ENCODE measurements at places on chromosomes 2 and 18.
A peak's percentile ranks its signal among the peaks of the same experiment; 100 is the strongest.

DNA sequence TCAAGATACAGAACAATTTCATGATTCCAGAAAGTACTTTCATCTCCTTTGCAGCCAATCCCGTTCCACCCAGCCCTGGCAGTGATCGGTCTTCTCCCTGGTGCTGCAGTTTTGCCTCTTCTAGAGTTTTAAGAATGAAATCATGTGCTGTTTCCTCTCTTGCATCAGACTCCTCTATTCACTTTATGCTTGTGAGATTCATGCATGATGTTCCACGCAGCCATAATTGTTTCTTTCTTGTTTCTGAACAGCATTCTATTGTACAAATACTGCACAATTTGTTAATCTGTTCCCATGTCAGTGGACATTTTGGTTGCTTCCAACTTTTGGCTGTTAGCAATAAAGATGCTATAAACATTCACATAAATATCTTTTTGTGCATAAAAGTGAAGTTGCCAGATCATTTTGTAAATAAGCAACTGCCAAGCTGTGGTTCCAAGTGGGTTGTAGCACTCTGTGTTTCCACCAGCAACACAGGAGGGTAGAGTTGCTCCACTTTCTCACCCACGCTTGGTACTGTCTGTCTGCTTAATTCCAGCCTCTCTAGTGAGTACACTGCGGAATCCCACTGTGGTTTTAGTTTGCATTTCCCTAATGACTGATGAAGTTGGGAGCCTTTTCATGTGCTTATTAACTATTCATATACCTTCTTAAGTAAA is 104.5 kb downstream of the TWIST2 start:
- DNase-seq, result no peak

DNA sequence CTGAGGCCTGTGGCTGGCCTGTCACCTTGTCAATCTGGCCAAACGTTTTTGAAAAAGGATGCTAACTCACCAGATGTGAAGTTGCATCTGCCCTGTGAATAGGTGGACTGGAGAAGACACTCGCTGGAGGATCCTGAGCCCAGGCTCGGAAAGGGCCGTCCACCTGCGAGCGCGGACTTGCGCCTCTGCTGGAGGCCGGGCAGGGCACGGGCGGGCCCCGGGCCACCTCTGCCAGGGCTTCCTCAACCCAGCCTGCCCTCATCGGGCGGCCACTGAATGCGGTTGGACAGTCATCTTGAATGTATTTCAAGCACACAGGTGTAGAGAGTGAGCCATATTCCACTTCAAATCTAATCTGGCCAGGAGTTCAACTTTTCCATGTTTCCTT is 83.9 kb downstream of the FAM210A start:
- no peak for DNase-seq

DNA sequence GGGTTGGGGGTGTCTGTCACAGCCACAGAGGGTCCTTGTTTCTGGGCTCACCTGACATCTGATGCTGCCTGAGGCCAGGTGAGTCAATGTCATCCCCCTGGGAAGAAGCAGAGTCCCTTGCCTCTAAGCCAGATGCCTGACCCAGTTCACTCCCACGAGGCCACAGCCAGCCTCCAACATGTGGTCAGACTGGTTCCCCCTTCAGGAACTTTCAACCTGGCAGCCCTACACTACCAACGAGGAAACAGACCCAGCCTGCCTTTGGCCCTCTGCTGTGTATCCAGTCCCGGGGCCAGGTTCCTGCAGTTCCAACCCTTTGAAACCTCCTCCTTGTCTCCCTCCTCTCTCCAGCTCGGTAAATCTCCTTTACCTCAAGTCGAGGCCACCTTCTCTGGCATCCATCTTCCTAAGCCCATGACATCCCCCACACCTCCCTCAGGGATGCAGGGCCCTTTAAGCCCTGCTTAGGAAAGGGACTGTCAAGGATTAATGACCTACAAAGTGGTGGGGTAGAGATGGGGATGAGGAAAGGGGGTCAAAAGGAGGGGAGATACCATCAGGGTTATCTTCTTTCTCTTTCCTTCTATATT is 49.2 kb upstream of the SMAD2 start:
- DNase-seq, result no peak

DNA sequence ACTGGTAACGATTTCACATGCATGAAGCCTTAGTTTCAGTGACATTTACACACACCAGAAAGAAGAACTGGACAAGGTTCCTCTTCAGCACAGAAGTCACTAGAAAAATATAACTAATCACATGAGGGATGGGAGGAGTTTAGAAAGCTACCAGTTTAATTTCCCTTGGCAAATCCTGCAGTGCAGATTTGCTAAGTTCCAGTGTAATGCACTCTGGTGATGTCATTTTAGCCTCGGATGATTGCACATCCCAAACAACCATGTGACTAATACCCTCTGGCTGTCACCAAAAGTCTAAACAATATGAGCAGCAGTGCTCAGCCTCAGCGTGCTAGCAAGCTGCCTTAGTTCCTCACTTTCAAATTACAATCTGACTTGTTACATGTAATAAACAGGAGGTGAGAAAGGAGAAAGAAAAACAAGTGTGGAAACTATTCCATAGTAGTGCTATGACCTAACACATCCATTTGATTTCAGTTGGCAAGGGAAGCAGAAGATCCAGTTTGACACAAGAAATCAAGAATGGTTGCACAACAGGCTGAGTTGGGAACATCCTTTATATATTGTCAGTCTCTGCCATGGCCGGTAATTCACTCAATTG is 35.3 kb upstream of the PPP1CB start:
- peak; percentile 50 for DNase-seq

DNA sequence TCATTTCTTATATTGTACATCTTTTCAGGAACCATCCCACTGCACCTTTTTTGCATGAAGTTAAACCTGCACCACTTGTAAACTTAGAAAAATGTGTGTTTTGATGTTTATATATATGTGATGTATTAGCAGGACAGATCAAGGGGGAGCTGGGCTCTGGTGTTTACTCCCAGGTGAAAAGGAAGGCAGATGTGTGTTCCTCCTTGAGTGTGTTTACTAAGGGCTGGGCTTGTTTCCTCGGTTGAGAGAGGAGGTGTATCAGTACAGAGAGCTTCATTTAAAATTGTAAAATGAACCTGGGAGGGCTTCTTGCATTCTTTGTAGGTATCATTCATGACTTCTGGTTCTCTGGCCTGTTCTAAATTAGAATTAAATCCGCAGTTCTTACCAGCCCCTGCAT is 14.8 kb downstream of the LPIN1 start:
- no peak for DNase-seq

DNA sequence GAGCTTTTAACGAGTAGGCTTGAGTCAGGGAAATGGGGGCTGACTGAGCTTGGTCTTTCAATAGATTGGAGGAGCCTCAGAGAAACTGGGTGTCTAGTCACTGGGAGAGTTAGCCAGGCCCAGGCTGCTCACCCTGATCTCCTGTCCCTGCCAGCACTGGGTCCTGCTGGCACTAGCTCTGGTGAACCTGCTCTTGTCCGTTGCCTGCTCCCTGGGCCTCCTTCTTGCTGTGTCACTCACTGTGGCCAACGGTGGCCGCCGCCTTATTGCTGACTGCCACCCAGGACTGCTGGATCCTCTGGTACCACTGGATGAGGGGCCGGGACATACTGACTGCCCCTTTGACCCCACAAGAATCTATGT is 720 bp downstream of the KRTCAP3 start:
- DNase-seq, result no peak

- DNase-seq, result no peak
These were observed 108.8 kb upstream of the HAAO start for GRCh38 chr2:42901076-42901640.

GRCh38 chr2:120108749-120109148 is 95.9 kb downstream of the EPB41L5 start:
- DNase-seq, result no peak

GRCh38 chr2:223196331-223196730 is 144.3 kb downstream of the KCNE4 start:
- DNase-seq, result no peak

- no peak for DNase-seq
These were observed 15.5 kb downstream of the SPATS2L start for GRCh38 chr2:200321780-200322534.

DNA sequence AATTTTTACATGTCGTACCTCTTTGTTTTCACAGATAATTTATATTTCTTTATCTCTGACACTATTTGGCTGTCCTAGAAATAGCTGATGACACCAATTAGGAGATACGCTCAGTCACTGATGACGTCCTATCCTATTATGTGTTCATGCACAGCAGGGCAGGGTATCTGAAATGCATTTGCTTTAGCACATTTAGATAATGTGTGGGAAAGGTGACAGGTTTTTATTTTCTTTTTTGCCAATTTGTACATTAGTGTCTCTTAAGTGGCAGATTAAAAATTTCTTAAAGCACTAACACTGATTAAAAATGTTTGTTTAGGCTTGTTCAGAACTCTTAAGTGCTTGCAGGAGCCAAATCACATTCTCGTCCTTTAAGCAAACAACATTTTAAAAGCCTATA is 39.7 kb downstream of the CDC42EP3 start:
- no peak for DNase-seq

GRCh38 chr2:71526141-71526540 is 72.8 kb downstream of the DYSF start:
- DNase-seq, result no peak

- no peak for DNase-seq
These were observed 64.1 kb downstream of the PTPN4 start for GRCh38 chr2:119823734-119824334.

DNA sequence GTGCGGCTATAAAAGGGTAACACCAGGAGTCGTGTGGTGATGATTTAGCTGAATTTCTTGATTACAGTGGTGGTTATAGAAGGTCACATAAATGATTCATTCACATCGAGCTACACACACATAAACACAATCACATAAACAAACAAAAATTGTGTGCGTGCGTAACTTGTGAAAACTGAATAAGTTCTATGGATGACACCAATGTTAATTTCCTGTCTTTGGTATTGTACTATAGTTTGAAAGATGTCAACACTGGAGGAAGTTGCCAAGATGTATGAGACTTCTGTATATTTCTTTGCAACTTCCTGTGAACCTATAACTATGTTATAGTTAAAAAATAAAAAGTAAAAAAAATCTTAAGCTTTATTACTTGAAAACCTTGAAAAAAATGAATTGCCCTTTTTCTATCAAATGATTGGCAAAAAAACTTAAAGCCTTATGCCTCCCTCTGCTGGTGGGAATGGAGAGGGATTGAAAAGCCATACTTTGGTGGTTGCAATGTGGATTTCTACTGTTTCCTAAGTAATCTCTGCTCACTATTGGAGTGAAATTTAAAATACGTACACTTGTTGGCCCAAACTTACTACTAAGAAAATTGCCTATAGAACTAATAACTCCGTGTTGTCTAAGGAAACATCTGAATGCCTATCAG is 227.7 kb downstream of the RPIA start:
- DNase-seq, result no peak

DNA sequence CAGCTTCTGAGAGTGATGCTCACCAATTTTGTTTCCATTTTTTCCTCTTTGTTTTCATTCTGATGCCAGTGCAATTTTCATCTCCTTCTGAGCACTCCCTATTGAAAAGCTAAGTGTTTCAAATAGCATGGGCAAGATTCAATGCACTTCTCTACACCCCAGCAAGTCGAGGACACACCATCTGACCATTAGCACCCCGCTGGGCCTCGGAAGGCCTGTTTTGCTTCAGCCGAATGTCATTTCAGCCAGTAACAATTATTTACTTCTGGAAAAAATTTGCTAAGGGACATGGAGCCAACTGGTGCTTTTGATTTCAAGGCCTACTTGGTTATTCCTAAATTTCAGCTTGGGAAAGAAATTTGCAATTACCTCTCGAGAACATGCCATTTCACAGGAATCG is 392.4 kb downstream of the RNF144A start:
- DNase-seq, result no peak
